ENCODE measurements at places on chromosomes 2 and 18.

GRCh38 chr18:56992777-56993176 is 154.1 kb upstream of the BOD1L2 start:
- DNase-seq, result no peak

DNA sequence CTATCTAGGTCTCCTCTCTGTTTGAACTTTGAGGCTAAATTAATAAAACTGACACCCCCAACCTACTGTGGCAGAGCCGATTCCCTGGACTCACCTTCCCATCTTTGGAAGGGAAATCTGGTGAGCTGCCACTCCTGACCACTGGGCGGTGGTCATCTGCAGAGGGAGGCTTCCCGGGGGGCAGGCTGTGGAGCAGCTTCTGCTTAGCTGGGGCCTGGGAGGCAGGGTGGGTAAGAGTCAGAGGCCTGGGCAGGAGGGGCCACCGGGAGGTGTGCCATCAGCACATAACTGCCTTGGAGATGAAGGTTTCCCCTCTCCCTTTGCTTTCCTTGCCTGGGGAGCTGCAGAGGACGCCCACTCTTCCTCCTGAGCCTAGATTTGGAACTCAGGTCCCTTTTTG is 2.3 kb upstream of the NPPC start:
- DNase-seq, result no peak

- no peak for DNase-seq
Measured at GRCh38 chr2:24402242-24403097, 42.1 kb upstream of the ITSN2 start.

- DNase-seq, result no peak
Measured at GRCh38 chr2:126972279-126972626, 73.6 kb downstream of the TEX51 start.

- no peak for DNase-seq
Measured at GRCh38 chr2:139963863-139964355, 1183.7 kb upstream of the NXPH2 start.

Data from activated T-helper 1 cell treated with anti-CD3 and anti-CD28 coated beads, Interleukin-2, amount 50 U/mL, for 16 hours (primary cell).